ENCODE measurements at places on chromosomes 7 and 10. TPM values are rescaled to one million over a fixed set of nuclear protein-coding genes. Genes with fewer than 3 reads are reported as not detected.

DNA sequence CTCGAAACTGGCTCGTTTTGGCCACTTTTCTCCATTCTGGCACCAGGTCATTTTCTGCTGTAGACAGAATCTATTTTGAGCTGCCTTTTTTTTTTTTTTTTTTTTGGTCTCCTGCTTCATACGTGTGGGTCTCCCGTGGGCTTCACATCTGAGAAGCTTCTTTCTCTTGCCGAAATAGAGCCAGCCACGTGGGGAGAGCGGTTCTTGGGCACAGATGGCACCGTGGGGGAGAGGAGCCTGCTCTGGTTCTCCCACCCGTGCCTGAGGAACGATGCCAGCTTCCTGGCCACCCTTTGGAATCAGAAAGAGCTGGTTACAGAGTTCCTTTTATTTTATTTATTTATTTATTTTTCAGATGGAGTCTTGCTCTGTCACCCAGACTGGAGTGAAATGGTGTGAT lies 48.7 kb upstream of the OCM2 start:
- no peak for DNase-seq

Gene FEZF1
- 0.69 TPM for total RNA-seq

- DNase-seq, result no peak
These were observed 7.2 kb downstream of the VSIR start for GRCh38 chr10:71765906-71766716.

DNA sequence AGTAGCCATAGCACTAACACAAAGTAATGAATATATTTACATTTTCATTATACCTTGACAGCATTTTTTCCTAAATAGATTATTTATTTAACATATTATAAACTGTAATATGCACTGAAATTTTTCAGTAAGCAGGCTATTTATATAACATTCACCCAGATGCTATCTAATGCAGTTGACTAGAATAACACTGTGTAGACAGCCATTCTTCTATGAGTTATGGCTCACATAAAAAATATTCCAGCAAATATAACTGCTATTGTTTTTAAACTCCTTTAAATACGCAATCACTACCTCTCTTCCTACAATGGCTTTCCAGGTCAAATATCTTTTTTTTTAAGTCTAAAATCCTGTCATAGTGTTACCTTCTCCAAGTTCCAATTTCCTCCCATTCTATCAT lies 21.6 kb downstream of the TPK1 start:
- no peak for DNase-seq

Gene STOX1
- total RNA-seq, result 0.80 TPM

DNA sequence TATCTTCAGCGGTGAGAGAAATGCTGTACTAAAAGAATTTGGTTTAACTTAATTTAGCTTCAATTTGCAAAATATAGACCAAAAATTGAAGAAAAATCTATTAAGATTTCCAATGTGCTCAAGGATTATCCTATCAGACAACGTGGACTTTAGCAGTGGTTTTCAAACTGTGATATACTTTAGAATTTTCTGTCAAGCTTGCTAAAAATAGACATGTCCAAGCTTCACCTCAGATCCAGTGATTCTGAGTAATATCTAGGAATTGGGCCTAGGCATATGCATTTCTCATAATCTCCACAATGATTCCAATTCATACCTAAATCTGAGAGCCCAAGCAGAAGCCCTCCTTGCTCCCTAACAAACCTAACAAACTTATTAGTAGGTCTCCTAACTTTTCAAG lies 3.4 kb downstream of the WASL start:
- no peak for DNase-seq

Gene RBM20
- total RNA-seq, result 0.06 TPM

Gene HOXA1
- 5.5 TPM for total RNA-seq

- DNase-seq, result no peak
These were observed 173.4 kb downstream of the ZMYND11 start for GRCh38 chr10:308572-309085.

DNA sequence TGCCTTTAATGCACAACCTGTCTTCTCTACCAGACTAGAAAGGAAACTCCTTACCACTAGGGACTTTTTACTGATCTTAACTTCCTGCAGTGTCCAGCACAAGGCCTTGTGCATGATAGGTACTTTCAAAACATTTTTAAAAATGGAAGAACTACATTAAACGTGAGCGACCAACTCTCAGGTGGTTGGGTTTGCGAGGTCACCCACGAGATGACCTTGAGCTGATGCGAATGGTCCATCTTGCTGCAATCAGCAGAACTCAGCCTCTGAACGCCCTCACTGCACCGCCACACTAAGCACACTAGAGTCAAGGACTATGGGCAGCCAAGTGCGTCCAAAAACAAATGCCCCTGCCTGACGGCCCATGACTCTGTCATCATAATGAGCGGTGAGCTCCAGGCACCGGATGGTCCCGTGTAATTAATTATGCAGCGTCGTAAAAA lies 34.9 kb upstream of the PTF1A start:
- DNase-seq, result no peak

Gene TPK1
- 5.5 TPM for total RNA-seq

Gene ACTR3C
- 0.06 TPM for total RNA-seq

DNA sequence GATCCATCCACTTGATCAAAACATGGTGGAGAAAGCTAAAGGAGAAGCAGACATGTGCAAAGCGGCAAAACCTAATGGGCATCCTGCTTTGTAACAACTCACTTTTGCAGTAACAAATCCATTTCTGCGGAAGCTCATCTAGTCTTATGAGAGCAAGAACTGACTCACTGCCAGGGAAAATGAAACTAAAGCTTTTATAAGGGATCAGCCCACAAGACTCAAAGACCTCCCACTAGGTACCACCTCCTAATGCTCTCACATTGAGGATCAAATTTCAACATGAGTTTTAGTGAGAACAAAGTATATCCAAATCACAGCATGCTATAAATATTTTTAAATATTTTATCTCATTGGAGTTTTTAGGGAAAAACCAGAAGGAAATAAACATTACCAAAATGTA lies 120.1 kb upstream of the GNAI1 start:
- peak; percentile 70 for DNase-seq

Gene AKR1E2
- not detected for total RNA-seq

GRCh38 chr7:7861211-7861633 lies 107.4 kb upstream of the GLCCI1 start:
- DNase-seq, result peak; percentile 81

Gene THSD7A
- total RNA-seq, result 0.11 TPM

Gene NKX1-2
- not detected for total RNA-seq

DNA sequence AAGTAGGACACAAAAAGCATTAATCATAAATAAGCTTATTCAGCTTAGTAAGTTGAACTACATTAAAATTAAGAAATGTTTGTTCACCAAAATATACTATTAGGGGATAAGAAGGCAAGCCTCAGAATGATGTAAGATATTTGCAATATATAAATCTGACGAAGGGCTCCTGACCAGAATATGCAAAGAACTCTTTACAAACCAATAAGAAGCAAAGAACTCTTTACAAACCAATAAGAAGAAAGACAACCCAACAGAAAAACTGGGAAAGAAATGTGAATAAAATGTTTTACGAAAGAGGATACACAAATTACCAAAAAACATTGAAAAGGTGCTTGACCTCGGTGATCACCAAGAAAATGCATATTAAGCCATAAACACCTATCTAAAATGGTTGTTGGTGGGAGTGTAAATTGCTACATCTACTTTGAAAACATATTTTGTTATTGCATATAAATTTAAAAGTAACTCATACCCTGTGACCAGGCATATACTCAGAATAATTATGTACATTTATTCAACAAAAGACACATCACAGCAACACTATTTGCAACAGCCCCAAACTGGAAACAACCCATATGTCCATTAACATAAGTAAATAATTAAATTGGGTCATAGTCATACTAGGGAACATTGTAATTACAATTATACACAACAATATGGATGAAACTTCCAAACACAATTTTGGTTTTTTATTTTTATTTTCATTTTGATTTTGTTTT lies 83.3 kb upstream of the CTBP2 start:
- no peak for DNase-seq

Gene BTRC
- total RNA-seq, result 8.2 TPM

Gene RNF148
- total RNA-seq, result not detected

Gene ODAD2
- total RNA-seq, result 1.9 TPM

- no peak for DNase-seq
These were observed 98.8 kb downstream of the HECW1 start for GRCh38 chr7:43211286-43211685.

DNA sequence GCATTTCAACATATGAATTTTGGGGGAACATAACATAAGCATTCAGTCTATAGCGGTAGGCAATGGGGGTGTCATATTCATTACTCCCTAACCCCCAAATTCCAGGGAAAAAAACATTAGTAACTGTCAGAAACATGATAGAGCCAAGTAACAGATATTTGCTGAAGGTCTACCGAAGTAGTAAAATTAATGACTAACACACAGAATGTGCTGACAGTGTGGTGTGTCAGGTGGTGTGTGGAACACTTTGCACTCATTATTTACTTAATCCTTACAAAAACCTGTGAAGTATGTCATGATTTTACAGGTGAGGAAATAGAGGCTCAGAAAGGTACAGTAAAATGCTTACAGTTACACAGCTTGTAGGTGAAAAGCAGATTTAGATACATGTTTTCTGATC lies 85.4 kb upstream of the RHOBTB1 start:
- no peak for DNase-seq

Gene CCDC172
- not detected for total RNA-seq

GRCh38 chr7:12945901-12946300 lies 258.5 kb downstream of the ARL4A start:
- DNase-seq, result no peak

GRCh38 chr10:124291001-124291701 lies 127.6 kb downstream of the OAT start:
- no peak for DNase-seq

- DNase-seq, result no peak
These were observed 138.7 kb downstream of the ZNF365 start for GRCh38 chr10:62512732-62513475.

DNA sequence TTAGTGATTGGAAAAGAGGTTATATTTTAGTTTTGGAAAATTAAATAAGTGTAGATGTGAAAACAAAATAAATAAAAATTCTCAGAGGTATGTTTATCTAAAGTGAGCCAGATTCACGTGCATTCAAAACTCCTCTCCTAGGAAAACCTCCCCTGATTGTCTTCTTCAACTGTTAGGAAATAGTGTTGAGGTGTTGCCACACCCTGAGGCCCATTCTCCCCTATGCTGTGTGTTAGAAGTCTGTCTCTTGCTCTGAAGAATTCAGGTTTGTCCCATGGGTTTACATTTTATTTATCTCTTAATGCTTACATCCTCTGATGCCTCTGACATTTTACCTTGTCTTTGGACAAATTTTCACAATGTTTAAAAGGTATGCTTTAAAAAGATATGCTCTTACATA lies 40.3 kb downstream of the PTPRE start:
- DNase-seq, result no peak

GRCh38 chr10:80661526-80661925 lies 123.8 kb downstream of the SH2D4B start:
- no peak for DNase-seq

DNA sequence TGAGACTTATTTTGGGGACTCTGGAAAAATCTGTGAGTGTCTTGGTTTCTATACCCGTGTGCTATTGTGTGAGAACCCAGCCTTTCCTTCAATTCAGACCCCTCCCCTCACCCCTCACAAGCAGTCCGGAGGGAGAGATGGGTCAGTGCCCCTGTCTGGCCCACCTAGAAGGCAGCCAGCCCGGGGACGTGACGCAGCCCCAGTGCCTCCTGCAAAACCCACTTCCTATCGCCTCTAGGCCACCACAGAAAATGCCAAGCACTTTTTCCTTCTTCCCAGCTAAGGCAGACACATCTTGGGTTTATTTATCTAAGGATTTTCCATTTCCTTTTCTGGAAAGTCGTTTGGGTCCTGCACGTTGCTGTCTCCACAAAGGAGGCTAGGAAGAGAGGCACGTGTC lies 11.6 kb upstream of the AQP1 start:
- DNase-seq, result peak; percentile 74

DNA sequence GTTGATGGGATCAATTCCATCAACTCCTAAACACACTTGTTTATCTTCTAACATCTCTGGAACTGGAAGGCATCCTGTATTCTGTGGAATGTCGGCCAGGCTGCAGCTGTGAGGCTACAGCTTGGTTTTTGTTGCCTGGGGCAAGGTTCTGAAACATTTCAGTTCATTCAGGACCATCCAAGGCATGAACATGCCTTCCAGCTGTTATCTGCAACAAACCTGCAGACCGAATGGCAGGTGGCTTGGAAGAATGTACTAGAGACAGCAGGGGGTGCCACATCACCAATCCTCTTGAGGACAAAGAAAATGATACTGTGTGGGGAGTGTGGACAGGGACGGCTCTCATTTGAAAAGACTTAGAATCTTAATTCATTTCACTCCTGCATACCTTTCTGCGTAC lies 12.4 kb downstream of the PAPOLB start:
- peak; percentile 60 for DNase-seq

Gene RAB19
- not detected for total RNA-seq

GRCh38 chr7:8384901-8385300 lies 48.5 kb upstream of the NXPH1 start:
- DNase-seq, result no peak

DNA sequence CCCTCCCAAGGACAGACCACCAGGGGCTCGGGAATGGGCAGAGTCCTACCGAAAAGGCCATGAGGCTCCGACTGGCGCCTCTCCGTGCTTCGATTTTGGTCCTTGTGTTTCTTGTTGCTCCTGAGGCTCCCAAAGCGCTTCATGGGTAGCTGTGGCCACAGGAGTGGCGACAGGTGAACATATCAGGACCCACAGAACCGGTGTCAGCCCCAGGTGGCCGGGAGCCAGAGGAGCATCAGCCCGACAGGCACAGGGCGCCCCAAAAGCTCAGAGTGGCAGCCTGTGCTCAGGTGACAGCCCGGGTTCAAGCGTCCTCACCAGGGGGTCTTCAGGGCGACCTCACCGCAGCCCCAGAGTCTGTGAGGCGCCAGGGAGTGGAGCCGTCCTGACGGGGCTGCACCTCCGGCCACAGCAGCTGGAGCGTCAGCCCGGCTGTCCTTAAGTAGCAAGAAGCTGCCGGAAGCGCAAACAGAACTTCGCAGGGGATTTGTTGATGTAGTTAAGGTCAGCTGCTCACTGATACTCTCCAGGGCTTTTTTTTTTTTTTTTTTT lies 141.0 kb downstream of the PRKAG2 start:
- DNase-seq, result no peak
